Stimulated activated CD8-positive, alpha-beta memory T cell treated with anti-CD3 and anti-CD28 coated beads, Interleukin-7, amount 100 ng/mL, for 1 hour (primary cell): ENCODE measurements at places on chromosomes 16 and 17.
A peak's percentile ranks its signal among the peaks of the same experiment; 100 is the strongest.

- DNase-seq, result no peak
Observed at GRCh38 chr16:70482624-70483023, 28.2 kb downstream of the FCSK start.

DNA sequence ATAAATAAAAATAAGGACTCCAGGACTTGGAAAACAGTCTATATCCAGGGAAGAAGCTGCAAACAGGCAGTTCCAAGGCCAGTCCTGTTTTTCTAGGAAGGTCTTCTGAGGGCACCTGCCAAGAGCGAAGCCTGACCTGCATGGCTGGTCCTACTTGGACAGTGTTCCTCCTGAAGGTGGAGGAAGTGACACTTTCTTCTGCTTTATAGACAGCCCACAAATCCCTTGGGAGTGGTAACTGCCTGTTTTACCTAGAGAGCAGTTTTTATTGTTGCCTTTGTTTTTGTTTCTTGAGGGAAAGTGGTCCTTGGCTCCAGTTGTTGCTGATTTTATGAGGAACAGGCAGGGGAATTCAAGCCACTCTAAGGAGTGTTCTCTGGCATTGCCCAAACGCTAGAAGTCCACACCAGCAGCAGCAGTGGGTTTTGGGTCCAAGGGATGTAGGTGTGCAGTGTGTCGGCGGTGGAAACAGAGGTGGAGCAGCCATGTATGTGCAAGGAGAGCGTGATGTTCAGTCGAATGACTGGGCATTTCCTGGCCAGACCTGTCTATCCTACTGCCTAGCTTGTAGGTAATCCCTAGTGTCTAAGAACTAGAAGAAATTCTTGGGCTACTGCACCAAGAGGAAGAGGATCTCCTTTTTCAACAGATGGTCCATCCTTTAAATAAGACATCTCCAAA is 35.3 kb downstream of the LDHD start:
- DNase-seq, result no peak

GRCh38 chr17:67441052-67441895 is 64.2 kb downstream of the PITPNC1 start:
- peak; percentile 49 for DNase-seq

DNA sequence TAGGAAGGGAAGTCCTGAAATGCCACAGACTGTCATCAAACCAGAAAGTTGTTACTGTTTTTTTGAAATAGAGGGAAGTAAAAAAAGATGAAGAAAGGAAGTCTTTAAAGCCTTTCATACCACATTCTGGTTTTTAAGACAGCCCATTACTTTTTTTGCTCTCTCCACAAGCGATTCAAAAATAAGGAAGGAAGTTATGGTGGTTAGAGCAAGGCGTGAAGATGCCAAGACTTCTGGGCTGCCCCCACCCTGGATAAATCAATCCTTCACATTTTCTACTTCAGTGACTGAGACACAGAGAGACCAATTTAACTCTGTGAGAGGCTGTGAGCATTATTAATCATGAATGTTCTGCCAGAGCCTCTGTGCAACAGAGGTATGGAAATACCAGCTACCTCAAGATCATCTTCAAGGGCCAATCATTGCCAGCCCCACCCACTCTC is 82.3 kb upstream of the BCAR1 start:
- DNase-seq, result no peak

DNA sequence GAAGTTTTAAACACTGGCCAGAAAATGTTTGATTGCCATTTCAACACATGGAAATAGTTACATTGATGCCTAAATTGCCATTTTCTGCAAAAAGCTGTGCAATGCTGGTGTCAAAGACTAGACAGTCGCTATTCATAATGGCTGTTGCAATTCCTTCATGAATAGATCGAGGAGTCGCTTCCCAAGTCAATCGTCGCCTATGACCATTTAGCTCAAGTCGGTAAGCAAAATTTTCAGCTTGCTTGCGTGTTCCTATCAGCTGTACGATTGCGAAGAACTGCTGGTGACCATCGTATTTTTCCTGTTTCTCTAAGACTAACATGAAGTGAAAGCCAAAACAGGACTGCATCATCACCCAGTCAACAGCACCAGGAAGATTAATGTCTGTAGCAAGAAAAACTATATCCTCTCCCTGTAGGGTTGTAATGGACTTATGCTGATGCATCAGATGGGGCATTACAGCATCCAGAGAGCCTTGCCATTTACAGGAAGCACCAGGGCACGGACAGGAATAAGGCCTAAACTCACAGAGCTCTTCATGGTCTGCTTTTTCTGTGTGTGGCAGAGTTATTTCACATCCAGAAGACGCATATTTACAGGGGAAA is 23.6 kb downstream of the SIAH1 start:
- no peak for DNase-seq

- no peak for DNase-seq
Observed at GRCh38 chr16:35363510-35363909, 1904.1 kb downstream of the TP53TG3F start.

- DNase-seq, result no peak
Observed at GRCh38 chr17:19579192-19579761, 45.6 kb downstream of the SLC47A1 start.

GRCh38 chr17:75619506-75620431 is 13.5 kb upstream of the SMIM5 start:
- DNase-seq, result no peak

DNA sequence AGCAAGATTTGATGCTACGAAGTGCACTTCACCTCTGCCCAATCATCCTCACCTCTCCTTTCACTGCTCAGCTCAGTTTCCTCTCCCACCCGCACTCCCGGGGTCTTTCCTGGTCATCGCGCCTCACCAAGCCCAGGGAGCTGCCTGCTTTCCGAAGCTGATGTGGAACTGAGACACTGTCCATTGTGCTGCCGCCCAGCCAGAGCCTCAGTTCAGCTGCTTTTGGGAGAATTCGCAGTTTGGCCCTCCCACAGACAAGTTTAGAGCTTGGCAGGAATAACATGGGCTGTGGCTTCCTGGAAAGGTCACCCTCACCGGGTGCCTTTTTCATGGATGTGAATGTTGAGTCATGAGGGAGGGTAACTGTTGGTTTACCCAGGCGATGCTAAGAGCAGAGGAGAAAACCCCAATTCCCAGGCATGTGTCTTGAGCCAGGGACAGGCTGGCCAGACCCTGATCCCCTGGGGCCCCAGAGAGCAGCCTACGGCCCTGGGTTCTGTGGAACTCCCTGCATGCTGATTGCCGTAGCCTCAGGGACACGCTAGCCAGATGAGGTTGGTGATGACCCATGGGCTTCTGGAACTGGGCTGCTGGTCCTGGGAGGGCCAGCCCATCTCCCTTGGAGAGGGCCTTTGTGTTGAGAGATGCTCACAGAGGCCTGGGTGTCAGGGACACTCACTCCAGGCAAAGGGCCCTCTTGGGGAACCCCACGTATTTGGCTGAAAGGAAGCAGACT is 1687.5 kb downstream of the TP53TG3F start:
- DNase-seq, result no peak
